ENCODE measurements at places on chromosomes 7 and 10.

GRCh38 chr10:42830237-42830636 lies 47.6 kb downstream of the BMS1 start:
- DNase-seq = no peak

DNA sequence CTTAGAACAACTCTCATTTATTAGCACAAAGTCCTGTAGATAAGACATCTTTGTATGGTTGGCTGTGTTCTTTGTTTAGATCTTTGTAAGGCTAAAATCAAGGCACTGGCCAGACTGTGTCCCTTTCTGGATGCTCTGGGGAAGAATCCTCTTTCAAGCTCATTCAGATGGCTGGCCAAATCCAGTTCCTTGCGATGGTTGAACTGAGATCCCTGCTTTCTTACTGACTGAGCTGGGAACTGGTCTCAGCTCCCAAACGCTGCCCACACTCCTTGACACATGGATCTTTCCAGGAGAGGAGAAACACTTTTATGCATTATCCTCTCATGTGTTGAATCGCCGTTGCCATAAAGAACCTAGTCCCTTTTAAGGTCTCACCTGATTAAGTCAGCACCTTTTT lies 586.5 kb upstream of the IGFBP3 start:
- no peak for DNase-seq

GRCh38 chr7:46179061-46179610 lies 258.1 kb upstream of the IGFBP3 start:
- no peak for DNase-seq

- DNase-seq = no peak
These were observed 102.6 kb upstream of the AFAP1L2 start for GRCh38 chr10:114506871-114507385.

- DNase-seq = no peak
These were observed 62.4 kb downstream of the FZD1 start for GRCh38 chr7:91326516-91327199.

DNA sequence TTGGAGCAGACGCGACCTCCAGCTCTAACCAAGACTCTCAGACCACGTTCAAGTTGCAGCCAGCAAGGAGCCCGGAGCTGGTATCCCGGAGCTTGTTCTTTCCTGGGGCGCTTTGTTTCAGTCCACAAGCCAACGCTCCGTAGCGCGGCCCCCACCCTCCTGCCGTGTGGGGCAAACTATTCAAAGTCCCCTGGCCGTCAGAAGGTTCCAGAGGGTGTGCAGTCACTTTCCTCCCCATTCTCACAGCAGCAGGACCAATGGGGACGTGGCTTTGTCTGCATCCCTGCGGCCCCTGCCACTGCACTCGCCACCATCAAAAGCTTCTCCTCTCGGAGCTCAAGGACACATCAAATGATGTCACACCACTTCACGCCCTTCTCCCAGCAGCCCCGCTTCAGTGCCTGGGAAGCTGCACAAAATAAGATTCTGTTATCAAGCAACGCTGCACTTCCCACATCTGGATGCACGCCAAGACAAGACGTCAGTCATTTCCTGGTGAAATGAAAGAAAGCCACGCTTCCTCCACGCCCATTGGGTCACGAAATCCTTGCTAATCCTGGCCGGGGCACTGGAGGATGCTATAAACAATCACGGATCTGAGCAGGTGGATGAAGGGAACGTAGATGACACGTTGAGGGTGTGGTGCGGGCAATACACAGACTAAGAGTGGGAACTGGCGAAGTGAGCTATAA lies 348.2 kb downstream of the PTPRN2 start:
- DNase-seq = no peak

DNA sequence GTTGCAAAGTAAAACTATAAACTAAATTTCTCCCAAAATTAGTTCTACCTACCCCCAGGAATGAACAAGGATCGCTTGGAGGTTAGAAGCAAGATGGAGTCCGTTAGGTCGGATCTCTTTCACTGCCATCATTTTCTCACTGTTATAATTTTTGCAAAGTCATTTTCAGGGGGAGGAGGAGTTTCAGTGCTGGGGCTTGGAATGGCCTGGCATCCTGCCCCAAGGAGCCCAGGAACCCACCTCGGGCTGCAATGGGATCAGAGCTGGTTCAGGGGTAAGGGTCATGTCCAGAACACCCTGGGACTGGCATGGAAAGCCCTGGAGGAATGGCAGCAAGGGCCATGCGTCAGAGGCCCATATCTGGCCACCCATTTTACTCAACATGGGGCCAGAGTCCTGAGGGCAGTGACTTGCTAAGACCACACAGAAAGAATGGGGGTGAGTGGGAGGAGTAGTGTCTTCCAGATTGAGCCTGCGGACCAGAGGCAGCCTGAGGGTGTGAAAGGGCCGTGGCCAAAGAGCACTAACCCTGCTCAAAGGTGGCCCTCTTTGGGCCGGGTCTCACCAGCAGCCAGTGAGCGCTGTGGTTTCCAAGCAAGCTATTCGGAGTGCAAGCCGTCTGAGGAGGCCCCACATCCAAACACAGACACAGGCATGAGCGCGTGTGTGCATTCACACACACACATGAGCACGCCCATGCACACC lies 31.8 kb downstream of the GPRIN2 start:
- no peak for DNase-seq

DNA sequence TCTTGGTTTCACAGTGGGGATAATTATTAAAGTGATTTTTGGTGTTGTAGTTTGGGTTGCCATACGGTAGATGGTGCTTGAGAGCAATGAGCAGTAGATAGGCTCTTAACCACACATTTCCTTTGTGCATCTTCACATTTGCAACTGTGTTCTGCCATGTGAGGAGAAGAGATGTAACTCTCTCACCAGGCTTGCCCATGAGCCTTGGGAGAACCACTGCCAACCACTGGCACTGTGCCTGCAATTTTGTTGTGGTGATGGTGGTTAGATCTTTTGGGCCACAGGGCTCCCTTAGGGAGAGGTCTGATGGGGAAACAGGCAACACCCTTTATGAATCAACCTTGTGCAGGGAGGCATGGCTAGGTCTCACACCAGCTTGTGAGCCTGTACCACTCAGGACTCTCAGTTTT lies 204.3 kb downstream of the CCDC7 start:
- DNase-seq = no peak

- DNase-seq = no peak
These were observed 1231.6 kb downstream of the SORCS3 start for GRCh38 chr10:105872665-105873064.

- no peak for DNase-seq
These were observed 7.1 kb upstream of the IL2RA start for GRCh38 chr10:6069081-6069931.

- DNase-seq = no peak
These were observed 145.8 kb upstream of the BET1 start for GRCh38 chr7:94149789-94150545.

- DNase-seq = no peak
These were observed 2.0 kb downstream of the POR start for GRCh38 chr7:75916685-75917634.

DNA sequence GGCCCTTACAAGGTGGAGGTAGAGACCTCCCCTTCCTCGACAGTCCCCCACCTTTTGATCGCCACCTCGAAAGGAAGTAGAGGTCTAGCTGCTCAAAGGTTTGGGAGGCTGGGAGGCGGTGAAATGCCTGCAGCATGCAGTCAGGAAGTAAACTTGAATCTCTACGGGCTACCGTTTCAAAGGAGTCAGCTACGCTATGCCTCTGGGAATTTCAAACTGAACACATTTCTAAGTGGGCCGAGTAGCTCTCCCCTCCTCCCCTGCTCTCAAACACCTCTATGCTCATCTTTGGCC lies 68.0 kb downstream of the CXCL12 start:
- no peak for DNase-seq

DNA sequence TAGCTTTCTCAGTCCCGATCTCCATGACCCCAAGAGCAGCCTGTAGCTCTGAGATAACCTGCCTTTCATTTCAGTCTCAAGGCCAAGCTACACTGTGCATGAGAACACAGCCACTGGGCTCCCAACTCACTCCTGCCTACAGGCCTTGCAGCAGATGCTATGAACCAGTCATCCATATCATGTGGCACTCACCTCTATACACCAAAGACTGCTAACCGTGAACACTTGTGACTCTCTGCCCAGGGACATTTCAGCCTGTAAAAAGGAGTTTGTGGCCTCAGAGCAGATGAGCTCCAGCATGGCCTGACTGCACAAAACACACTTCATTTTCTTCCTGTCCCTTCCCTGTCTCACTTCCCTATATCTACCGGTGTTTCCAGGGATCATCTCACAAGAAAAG lies 56.9 kb upstream of the NPY start:
- DNase-seq = no peak

- no peak for DNase-seq
These were observed 44.0 kb downstream of the COL13A1 start for GRCh38 chr10:69845574-69846292.

GRCh38 chr10:86757113-86757972 lies 924 bp downstream of the BMPR1A start:
- DNase-seq = no peak

GRCh38 chr10:31390804-31391203 lies 71.8 kb downstream of the ZEB1 start:
- DNase-seq = no peak

DNA sequence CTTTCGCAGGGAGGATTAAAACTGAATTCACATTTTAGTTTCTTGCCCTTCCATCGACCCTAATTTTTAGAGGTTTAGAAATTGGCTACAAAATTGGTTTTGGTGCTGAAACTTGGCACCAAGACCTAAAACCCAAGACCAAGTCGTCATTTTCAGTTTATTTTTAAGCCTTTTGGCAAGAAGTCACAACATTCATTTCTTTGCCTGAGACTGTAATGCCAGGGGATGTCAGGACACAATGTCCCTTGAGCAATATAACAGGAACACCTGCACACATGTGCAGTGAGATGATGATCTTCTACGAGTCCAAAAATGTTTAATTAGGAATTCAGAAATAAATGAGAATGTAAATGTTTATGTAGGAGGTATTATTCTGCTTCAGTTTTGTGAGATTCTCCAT lies 335.4 kb upstream of the ANKRD30A start:
- no peak for DNase-seq

- no peak for DNase-seq
These were observed 211.0 kb downstream of the NEBL start for GRCh38 chr10:20686015-20686635.

DNA sequence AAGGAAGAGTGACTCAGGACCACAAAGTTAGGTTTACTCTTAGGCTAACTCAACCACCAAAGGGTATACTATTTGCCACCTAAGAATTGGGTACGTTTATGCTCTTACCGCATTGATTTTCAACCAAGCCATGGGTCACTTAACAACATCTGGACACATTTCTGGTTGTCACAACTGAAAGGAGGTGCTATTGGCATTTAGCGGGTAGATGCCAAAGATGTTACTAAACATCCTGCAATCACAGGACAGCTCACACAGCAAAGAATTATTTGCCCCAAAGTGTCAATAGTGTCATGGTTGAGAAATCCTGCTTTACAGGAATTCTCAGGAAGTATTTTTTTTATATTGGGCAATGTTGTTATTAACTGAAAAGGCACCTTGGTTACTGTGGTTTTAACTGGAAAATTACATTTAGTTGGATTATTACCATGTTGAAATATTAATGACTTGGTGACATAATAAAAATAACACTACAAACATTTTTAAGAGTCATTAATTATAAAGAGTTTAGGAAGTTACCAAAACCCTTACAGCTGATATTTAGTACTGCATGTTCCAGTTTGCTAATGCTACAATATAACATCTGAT lies 185.0 kb upstream of the TMEM196 start:
- no peak for DNase-seq

- DNase-seq = no peak
These were observed 297.0 kb upstream of the AUTS2 start for GRCh38 chr7:69301253-69301652.

GRCh38 chr10:123139521-123140163 lies 3.9 kb downstream of the HMX3 start:
- no peak for DNase-seq

GRCh38 chr10:48789486-48790456 lies 105.1 kb downstream of the WDFY4 start:
- no peak for DNase-seq

GRCh38 chr7:70590126-70590854 lies 541.7 kb upstream of the GALNT17 start:
- no peak for DNase-seq

DNA sequence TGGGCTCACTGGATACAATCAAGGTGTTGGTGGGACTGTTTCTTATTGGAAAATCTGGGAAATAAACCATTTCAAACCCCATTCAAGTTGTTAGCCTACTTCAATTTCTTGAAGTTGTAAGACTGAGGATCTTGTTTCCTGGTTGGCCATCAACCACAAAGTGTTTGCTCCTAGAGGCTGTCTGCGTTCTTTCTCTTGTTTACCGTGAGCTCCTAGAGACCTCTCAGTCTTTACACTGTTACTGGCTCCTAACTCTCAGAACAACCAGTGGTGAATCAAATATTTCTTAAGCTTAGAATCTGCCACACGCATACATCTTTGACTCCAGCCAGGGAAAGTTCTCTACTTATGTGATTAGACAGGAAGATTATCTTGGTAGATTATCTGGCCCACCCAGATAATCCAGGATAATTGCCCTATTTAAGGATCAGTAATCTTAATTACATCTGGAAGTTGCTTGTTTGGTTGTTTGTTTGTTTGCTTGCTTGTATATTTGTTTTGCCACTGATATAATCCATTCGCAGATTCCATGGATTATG lies 798.7 kb downstream of the IPMK start:
- DNase-seq = no peak

- DNase-seq = no peak
These were observed 17.8 kb upstream of the PCBD1 start for GRCh38 chr10:70906031-70906783.

DNA sequence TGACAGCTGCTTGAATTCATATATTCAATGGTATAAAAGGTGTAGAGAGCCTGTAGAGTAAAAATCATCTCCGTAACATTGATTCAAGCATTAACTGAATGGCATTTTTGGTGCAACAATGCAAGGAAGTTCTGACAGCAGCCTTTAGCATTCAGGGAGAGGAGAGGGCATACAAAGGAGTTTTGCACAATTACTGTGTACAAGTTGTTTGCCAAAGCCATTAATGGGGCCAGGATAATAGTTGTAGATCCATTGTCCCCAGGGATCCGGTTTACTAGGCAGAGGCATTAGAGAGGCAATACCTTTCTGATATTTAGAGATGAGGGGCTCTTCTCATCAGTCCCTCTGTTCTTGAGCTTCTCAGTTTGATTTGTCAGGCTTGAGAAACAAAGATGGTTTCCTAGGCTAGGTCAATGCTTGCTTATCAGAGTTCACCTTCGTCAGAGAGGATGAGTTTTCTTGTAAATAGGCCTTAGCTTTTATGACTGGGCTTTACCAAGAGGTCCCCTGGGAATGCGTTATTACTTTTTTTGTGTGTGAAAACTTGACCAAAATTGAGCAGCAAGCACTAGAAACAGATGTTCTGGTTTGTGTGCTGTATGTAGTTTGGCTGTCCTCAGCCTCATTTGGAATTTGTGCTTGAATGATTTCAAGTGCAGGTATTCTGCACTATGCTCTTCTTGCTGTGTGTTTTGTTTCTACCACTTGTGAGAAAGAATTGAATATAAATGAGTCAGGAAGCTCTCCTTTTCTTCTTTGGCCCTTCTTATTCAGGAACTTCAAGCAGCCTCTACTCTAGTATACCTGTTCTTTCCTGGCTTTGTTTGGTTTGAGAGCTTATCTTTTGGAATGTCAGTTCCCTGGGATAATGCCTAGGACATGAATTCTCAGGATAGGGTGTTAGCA lies 32.0 kb downstream of the SND1 start:
- no peak for DNase-seq

Measured in CD8-positive, alpha-beta T cell (primary cell).